ENCODE measurements at places on chromosomes 13 and 19.
A peak's percentile ranks its signal among the peaks of the same experiment; 100 is the strongest.

GRCh38 chr13:81293594-81294164, 952.8 kb upstream of the SPRY2 start:
- no peak for DNase-seq

GRCh38 chr19:41993612-41994483, at the start of gene ATP1A3:
ATP1A3 (minus strand) TSS chr19:41994230; CDS start chr19:41994076, 154 bp downstream.
- peak; percentile 51 for DNase-seq

DNA sequence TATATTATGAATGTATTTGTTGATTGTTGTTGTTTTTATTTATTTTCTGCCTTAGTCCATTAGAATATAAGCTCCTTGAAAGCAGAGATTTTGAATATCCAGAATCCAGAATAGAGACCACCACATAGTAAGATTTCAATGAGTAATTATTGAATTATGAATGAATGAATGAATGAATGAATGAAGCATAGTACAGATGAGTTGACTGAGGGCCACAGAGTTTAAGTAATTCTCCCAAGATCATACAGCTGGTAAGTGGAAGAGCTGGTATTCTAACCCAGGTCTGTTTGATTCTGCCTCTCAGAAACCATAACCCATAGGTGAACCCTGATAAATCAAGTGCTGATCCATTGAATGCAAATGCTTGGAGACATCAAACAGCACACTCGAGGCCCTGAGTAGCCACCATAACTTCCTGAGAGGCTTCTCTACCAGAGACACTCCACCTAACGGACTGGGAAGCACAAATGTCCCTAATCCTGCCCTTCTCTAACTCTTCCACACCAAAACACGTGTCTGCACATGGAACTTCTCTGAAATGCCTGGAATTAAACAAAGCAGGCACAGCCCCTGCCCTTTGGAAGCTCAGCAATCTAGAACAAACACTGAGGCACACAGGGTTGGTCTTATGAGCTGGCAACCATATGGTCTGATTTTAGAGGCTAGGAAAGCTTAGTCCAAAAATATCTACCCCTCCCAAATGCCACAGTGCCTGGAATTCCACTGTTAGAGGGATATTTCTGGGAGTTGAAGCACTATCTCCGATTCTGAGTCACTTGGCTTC, 190.1 kb downstream of the FOXO1 start:
- no peak for DNase-seq

GRCh38 chr13:41697578-41697977, 240.2 kb downstream of the RGCC start:
- no peak for DNase-seq

DNA sequence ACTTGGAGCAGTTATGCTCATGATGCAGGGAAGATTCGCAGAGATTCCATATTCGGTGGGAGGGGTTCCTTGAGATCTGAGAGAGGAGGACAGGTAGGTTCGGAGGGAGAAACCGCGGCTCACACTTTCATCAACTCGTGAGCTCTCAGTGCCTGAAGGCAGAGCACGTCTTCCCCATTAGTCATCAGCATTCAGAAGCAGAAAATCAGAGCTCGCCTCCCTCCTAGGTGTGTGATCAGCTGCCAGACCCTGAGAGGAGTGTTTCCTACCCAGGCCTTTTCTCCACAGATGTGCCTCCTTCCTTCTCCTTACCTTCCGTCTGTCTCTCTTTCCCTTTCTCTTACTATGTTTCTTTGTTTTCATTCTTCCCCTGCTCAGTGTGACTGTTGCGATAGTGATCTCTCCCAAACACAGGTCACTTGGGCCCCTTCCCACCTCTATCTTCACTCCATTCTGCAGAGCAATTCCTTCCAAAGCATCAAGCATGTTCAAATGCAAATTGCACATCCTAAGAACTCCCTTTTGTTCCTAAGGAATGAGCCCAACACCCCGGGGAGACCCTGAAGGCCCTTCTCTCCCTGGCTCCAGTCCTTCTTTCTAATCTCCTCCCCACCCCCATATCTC, 389.5 kb downstream of the UQCRFS1 start:
- DNase-seq, result no peak

DNA sequence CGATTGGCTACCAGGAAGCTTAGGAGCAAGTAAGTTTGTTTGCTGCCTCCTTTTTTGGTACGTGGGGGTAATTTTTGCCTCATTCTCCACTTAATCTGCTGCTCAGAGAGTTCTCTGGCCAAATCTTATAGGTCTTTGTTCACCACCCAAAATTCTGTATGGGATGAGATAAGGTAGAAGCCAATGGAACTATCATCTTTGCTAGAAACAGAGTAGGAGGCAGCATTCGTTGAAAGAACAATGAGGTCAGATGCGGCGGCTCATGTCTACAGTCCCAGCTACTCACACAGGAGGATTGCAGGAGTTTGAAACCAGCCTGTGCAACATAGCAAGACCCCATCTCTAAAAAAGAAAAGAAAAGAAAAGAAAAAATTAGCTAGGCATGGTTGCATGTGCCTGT, 5.0 kb upstream of the DNAAF3 start:
- DNase-seq, result no peak

- DNase-seq, result no peak
These were observed 264.5 kb downstream of the TDRD3 start for GRCh38 chr13:60661521-60661920.

DNA sequence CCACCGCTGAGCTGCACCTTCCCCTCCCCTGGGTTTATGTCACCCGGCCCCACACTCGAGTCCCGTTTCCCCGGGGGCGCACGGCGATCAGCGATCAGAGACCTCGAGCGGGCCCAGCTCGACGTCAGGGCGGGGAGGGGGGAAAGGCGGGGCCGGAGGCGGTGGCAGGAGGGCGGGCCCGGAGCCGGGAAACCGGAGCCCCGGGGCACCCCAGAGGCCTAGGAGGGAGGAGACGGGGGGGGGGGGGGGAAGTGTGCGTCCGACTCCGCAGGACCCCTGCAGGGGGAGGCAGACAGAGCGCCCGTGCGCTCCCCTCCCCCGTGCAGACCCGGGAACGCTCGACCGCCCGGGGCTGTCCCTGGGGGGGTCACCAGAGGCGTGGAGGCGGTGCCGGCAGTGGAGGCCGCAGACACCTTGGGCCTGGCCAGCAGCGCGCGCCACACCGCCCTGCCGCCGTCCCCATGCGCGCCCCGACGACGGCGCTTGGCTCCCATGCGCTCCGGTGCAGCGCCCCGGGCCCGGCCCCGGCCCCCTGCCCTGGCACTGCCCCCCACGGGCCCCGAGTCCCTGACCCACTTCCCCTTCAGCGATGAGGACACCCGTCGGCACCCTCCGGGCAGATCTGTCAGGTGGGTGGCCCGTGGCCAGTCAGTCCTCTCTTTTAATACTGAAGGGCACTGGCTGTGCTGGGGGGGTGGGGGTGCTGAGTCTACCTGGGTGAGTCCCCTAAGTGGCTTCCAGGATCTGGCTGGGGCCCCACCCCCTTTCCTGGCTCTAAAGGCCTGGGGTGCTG, 11.8 kb downstream of the PDE4A start:
- DNase-seq, result peak; percentile 62

DNA sequence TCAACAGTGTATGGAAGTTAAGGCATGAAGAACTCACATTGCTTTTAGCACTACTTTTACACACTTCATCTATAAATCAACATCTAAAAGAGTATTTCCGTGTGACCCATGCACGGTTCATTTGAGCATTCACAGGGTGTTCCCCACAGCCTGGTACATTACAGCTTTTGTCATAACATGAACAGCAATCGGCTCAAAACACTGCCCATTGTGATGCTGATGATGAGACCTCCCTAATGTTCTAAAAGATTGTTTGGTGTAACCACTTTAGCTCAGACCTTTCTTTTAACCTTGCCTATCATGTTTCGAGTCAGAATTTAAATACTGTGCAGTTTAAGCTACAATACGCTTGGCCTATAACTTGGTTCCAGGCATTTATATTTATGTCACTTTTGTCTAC, 4.1 kb upstream of the KLF5 start:
- DNase-seq, result no peak

DNA sequence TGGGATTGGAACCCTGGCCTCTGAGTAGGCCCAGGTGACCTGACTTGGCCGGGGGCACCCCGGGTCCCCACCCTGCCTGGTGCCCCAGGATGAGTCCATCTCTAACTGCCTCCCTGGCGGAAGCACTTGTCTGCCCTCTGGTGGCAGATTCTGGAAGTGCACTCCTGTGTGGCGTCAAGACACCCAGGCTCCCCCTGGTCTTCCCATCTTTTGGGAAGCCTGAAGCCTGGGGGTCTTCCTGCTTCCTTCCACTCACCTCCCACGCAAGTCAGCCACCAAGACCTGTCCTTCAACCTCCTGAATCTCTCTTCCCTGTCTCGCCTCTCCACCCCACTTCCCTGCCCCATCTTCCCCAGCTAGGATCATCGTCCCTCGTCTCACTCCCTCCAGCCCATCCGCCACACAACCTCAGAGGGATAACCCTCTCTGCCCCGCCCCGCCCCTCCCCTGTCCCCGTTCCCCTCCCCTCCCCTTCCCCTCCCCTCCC, 7.4 kb downstream of the RABAC1 start:
- peak; percentile 71 for DNase-seq

DNA sequence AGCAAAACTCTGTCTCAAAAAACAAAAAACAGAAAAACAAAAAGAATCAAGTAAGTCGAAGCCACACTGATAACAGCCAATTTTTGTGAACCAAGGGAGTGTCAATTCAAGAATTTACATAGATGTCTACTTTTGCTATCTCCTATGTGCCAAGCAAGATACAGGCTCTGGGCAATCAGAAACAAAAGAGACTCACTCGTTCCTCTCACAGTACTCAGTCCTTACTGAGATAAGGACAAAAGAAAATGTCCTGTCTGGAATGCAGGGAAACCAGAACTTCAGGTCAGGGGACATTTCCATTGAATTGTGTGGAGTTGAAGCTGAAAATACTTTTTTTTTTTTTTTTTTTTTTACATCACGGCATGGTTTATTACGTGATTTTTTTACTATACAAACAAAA, 53.0 kb downstream of the NLRP12 start:
- DNase-seq, result no peak

GRCh38 chr19:57008432-57008831, 111.4 kb upstream of the USP29 start:
- DNase-seq, result no peak

- no peak for DNase-seq
These were observed 1306.0 kb upstream of the SLC10A2 start for GRCh38 chr13:104372095-104372655.

- DNase-seq, result no peak
These were observed 12.3 kb upstream of the ISYNA1 start for GRCh38 chr19:18450021-18450930.

DNA sequence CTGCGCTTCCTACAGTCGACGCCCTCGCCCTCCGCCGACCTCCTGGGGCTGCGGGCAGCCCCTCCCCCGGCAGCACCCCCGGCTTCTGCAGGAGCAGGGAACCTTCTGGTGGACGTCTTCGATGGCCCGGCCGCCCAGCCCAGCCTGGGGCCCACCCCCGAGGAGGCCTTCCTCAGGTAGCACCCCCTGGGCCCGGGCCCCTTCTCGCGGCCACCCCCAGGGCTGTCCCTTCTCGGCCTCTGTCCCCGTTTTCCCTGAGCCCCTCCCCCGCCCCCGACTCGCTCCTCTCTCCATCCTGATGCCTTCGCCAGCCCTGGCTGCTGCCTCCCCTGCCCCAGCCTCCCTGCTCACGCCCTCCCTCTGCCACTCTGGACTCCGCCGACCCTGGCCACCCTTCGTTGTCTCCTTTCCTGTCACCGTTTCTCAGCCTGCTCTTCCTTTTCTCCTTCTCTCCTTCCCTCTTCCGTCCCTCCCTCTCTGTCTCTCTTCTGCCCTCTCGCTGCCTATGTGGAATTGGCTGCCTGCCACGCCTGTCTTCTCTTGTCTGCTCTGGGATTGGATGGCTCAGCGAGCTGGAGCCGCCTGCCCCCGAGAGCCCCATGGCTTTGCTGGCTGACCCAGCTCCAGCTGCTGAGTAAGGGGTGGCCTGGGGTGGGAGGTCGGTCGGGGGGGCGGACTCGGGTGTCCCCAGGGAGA, 11.0 kb downstream of the FUZ start:
- DNase-seq, result no peak

DNA sequence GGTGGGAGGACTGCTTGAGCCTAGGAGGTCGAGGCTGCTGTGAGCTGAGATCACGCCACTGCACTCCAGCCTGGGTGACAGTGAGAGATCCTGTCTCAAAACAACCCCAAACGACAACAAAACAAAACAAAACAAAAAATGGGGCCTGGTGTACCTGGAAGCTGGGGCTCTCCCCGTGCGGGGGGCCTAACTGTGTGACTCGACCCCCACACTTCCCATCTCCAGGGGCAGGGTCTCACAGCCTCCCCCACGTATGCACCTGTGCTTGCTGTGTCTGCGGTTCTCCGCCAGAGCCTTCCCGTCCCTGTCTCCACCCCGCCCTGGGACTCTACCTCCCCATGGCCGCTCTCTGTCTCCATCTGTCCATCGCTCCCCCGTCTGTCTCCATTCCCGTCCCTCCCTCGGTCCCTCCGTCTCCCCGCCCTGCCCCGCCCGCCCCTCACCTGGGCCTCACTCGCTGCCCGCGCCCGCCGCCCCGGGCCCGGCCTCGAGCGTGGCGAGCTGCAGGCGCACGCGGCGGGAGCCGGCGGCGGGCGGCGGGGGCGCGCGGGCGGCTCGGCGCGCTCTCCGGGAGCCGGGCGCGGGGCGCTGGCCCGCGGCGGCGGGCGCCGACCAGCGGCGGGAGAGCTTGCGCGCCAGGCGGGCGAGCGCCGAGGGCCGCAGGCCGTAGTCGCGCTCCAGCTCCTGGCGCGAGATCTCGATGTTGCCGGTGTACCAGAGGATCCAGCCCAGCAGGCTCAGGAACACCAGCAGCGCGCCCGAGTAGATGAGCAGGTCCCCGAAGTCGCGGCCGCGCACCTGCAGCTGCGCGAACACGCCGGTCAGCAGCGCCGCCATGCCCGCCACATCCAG, 587 bp downstream of the TMEM238 start:
- peak; percentile 34 for DNase-seq

- DNase-seq, result no peak
These were observed 224.8 kb downstream of the LMO7 start for GRCh38 chr13:75860935-75861334.

- DNase-seq, result no peak
These were observed 687.2 kb upstream of the KLHL1 start for GRCh38 chr13:70795484-70795883.

DNA sequence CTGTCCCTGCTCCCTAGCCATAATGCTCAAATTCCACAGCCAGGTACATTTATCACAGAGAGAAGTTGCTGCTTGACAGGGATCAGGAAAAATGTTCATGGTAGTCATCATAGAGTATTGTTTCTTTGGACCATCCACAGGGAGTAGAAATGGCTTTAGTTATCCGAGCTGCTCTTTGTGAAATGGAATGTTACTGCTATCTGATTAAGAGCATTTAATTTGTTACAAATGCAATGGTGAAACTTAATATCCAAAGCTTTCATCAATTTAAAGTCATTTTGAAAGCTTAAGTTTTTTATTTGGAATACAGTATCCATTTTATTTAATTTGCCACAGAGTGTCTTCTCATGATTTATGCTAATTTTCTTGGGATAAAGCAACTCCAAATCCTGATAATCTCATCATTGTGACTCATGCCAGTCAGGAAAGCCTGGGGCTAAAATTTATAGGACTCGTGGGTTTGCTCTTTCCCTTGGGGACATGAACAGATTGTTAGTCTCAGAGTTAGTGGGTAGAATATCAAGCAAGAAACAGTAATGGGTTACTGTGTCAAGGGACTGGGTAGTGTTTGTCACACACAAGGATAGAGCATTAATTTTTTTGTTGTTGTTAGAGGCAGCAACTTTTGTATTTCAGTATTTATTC, 59.8 kb downstream of the SCEL start:
- DNase-seq, result no peak

- DNase-seq, result no peak
These were observed 362 bp downstream of the ZNF557 start for GRCh38 chr19:7069904-7070226.

Measured in central memory CD4-positive, alpha-beta T cell (primary cell).